ENCODE measurements at places on chromosomes 1 and 21.

- DNase-seq, result no peak
Measured at GRCh38 chr1:47940326-47940725, 56.9 kb downstream of the TRABD2B start.

DNA sequence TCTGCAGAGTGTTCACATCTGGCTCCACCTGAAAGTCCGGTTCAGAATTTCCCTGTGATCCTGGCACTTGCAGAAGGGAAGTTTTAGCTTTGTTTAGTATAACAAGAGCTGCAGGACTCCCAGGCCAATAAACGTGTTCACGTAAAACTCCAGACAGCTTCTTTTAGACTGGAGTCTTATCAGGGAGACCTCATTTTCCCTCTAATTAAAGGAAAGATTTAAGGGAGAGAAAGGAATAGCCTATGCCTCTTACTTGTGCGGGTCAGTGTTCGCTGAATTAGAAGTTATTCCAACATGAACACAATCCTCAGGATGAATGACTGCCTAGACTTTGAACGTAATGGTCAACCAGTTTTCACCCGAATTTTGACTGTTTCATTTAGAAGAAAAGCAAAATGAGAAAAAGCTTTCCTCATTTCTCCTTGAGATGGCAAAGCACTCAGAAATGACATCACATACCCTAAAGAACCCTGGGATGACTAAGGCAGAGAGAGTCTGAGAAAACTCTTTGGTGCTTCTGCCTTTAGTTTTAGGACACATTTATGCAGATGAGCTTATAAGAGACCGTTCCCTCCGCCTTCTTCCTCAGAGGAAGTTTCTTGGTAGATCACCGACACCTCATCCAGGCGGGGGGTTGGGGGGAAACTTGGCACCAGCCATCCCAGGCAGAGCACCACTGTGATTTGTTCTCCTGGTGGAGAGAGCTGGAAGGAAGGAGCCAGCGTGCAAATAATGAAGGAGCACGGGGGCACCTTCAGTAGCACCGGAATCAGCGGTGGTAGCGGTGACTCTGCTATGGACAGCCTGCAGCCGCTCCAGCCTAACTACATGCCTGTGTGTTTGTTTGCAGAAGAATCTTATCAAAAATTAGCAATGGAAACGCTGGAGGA is 202.1 kb upstream of the SGIP1 start:
- DNase-seq, result peak; percentile 39

- DNase-seq, result peak; percentile 43
Measured at GRCh38 chr21:14114251-14114650, 96.5 kb downstream of the LIPI start.

GRCh38 chr1:7868070-7868780 is 15.4 kb upstream of the UTS2 start:
- DNase-seq, result no peak

DNA sequence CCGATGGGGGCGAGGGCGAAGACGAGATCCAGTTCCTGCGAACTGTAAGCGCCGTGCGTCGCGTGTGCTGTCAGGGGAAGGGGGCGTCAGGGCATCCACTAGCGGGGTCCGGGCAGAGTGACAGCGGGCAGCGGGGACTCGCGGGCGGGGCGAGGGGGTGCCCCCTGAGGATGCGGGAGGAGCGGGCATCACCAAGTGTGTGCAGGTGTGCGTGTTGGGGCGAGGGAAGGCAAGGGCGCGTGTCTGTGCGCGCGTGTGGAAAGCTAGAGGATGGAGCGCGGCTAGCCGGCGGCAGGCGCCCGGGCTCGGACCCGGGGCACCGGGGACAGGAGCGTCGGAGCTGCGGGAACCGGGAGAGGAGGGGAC is 525 bp downstream of the RYR2 start:
- no peak for DNase-seq

- no peak for DNase-seq
Measured at GRCh38 chr1:158176399-158176798, 4.3 kb upstream of the CD1D start.

- DNase-seq, result no peak
Measured at GRCh38 chr1:155081472-155082300, 3.0 kb downstream of the EFNA3 start.

DNA sequence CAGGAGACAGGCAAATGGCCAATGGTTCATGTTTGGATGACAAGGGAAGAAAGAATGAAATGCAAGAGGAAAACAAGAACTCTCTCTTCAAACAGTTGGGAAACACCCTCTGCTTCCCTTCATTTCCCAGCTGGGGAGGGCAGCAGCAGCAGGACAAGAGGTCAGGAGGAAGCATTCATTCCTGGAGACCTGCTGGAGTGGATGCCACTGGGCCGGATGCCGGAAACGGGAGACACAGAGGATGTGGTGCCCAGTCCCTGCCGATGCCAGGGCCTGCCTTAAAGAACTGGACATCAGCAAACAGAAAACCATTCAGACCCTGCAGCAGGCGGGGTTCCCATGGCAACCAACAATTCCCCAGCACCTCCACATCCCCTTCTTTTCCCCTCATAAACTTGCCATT is 102.3 kb upstream of the ZNF648 start:
- no peak for DNase-seq

GRCh38 chr1:160953030-160953429 is 1.6 kb downstream of the ITLN2 start:
- no peak for DNase-seq

DNA sequence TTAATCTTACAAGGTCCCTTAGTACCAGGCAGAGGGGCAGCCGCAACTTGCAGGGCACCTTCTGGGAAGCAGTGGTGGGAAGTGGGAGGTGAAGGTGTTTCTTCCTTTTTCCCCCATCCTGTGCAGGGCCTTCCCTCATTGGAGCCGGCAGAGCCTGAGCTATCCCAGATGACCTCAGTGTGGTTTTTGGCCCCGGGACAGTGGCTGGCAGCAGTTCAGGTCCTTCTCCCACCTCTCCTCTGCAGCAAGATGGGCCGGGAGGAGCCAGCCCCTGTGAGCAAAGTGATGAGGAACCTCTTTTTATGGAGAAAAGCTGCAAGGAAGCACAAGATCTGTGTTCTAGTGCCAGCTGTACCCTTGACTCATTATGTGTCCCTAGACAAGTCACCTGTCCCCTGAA is 6.8 kb downstream of the PFKFB2 start:
- DNase-seq, result no peak

Data from epithelial cell of prostate (primary cell).